ENCODE measurements at places on chromosomes 12 and 14. TPM values are rescaled to one million over a fixed set of nuclear protein-coding genes. Genes with fewer than 3 reads are reported as not detected.

CIT gene
- total RNA-seq, result 11.7 TPM

ATP5F1B gene
- 1,051 TPM for total RNA-seq

DNAJC22 gene
- total RNA-seq, result 23.0 TPM

MANSC4 gene
- not detected for total RNA-seq

NRL gene
- total RNA-seq, result 4.7 TPM

NAP1L1 gene
- 309 TPM for total RNA-seq

ANKRD33 gene
- not detected for total RNA-seq

GRCh38 chr14:65361920-65362319 lies 50.6 kb upstream of the FUT8 start:
- H3K27me3 ChIP-seq, result no peaks in the 10 kb centered on the region
- H3K36me3 ChIP-seq, result no peaks in the 10 kb centered on the region
- no peaks in the 10 kb centered on the region for H3K4me1 ChIP-seq
- no peak overlapping the region for H3K27ac ChIP-seq

- no peak for DNase-seq
- H3K4me3 ChIP-seq, result no peak overlapping the region
- H3K27me3 ChIP-seq, result no peaks in the 10 kb centered on the region
- peaks cover 25% of the 10 kb centered on the region for H3K36me3 ChIP-seq
- peaks cover 72% of the 10 kb centered on the region for H3K4me1 ChIP-seq
These were observed 48.5 kb upstream of the OR5AU1 start for GRCh38 chr14:21204167-21205025.

DNA sequence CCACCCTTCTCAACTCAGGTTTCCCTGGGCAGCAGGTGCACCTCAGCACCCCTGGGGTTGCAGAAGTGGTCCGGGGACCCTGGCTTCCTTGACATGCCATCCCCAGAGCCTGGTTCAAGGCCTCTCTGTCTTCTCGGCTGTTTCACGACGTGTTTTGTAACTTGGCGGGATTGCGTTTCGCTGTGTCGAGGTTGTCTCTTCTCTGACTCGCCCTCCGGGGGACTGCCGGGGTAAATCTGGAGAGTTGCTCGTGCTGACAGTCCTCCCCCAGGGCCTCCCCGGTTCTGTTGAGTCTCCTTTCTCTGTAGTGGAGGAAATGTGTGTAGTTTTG lies 25.6 kb downstream of the MEG3 start:
- no peak overlapping the region for H3K27ac ChIP-seq
- DNase-seq, result no peak
- H3K27me3 ChIP-seq, result no peaks in the 10 kb centered on the region
- peaks cover 44% of the 10 kb centered on the region for H3K4me1 ChIP-seq
- no peak overlapping the region for H3K4me3 ChIP-seq

DNA sequence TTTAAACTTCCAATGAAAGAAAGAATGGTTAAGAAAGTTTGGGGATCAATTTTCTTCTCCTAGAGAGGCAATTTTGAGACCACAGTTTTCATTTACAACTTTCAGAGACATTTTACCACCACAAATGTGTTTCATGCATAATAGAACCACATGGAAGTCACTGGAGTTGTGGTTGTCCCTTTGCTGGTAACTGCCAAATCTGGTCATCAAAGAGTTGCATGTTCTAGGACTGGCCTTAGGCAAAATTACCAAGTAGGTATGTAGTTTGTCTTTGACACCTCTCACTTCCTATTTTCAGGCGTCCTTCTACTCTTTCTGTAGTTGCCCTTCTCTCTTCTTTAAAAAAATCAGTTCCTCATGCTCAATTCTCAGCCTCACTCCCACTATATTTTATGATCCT lies 54.3 kb upstream of the TMX1 start:
- H3K4me3 ChIP-seq, result no peak overlapping the region
- H3K4me1 ChIP-seq, result no peaks in the 10 kb centered on the region
- no peaks in the 10 kb centered on the region for H3K36me3 ChIP-seq
- H3K27me3 ChIP-seq, result no peaks in the 10 kb centered on the region

GRCh38 chr14:37585101-37585511 lies 9.9 kb downstream of the FOXA1 start:
- no peaks in the 10 kb centered on the region for H3K36me3 ChIP-seq
- no peak overlapping the region for H3K27ac ChIP-seq
- no peak overlapping the region for H3K4me3 ChIP-seq
- no peak for DNase-seq
- no peaks in the 10 kb centered on the region for H3K27me3 ChIP-seq

GRCh38 chr14:104739026-104739425 lies 13.9 kb upstream of the SIVA1 start:
- no peaks in the 10 kb centered on the region for H3K27me3 ChIP-seq
- H3K36me3 ChIP-seq, result no peaks in the 10 kb centered on the region
- no peak overlapping the region for H3K4me3 ChIP-seq
- peaks cover 49% of the 10 kb centered on the region for H3K4me1 ChIP-seq

- H3K27me3 ChIP-seq, result no peaks in the 10 kb centered on the region
- peak; percentile 60 for DNase-seq
- H3K4me1 ChIP-seq, result 0 out of 2 replicates have a peak, but pooled peaks cover 5% of the 10 kb centered on the region
These were observed 63.1 kb downstream of the ARL6IP4 start for GRCh38 chr12:123043536-123044001.

DNA sequence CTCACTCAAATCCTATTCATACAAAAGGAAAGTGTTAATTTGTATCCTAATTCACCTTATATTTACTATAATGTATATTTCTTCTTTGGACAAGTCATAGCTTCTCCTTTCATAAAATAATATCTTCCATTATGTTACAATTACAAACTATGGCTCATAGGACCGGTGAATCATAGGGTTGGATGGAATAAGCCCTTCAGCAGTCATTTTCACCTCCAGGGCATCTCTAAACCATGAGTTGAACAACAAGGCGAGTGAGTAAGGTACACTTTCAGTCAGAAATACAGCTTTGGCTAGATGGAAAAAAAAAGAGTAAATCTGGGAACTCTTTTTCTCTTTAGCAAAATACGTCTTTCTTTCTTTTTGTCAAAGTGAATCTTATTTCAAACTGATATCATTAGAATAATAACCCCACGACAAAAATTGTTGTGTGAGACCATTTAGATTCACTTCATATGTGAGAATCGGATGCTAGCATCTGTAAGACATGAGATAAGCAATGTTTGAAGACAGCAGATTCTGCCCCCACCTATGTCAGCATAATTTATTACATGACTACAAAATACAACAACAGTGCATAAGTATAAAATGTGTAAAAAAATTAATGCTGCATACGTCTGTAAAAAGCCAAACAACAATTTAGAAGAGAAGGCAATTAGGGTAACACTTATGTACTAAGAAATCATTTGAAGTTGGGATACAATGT lies 184.4 kb upstream of the SLC38A2 start:
- H3K27me3 ChIP-seq, result no peaks in the 10 kb centered on the region
- DNase-seq, result no peak
- H3K27ac ChIP-seq, result no peak overlapping the region

DNA sequence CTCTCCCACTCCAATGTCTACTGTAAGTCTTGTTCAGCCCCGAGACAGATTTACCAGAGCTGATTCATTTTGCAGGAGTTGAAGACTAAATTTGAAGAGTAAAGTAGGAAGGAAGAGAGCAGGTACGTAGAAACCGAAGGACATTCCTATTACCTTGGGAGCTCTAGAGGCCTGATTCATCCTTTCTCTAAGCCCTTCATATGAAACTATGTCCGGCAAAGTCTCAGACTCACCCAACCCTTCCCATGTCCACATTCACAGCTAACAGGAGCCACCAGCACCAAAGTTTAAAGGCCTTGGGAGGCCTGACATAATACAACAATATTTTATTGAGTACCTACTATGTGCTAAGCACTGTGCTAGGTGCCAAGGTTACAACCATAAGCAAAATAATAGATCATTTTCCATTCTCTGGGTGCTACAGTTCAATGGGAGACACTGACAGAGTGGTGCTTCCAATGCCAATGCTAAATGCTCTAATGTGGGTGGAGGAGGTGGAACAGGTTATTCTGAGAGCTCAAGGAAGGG lies 86.6 kb downstream of the PHLDA1 start:
- peak overlapping the region; percentile 96 for H3K27ac ChIP-seq
- DNase-seq, result no peak
- peaks cover 54% of the 10 kb centered on the region for H3K4me1 ChIP-seq
- H3K36me3 ChIP-seq, result no peaks in the 10 kb centered on the region
- H3K4me3 ChIP-seq, result peak overlapping the region; percentile 32
- H3K27me3 ChIP-seq, result no peaks in the 10 kb centered on the region

GRCh38 chr12:40691913-40692764 lies at the start of gene CNTN1:
Gene CNTN1 (plus strand): TSS chr12:40692439.
- H3K4me1 ChIP-seq, result no peaks in the 10 kb centered on the region
- no peaks in the 10 kb centered on the region for H3K27me3 ChIP-seq
- DNase-seq, result no peak
- H3K4me3 ChIP-seq, result no peak within 1 kb of the TSS
- no peak within 1 kb of the TSS for H3K27ac ChIP-seq
